ENCODE measurements at places on chromosomes 6 and 20. TPM values are rescaled to one million over a fixed set of nuclear protein-coding genes. Genes with fewer than 3 reads are reported as not detected.

CITED2 gene
- 215 TPM for total RNA-seq

HECA gene
- 22.0 TPM for total RNA-seq

- no peak for DNase-seq
- H3K27ac ChIP-seq = no peak overlapping the region
- no peak overlapping the region for H3K4me3 ChIP-seq
- no peaks in the 10 kb centered on the region for H3K27me3 ChIP-seq
- no peaks in the 10 kb centered on the region for H3K4me1 ChIP-seq
Measured at GRCh38 chr6:40888456-40888990, 150.5 kb downstream of the UNC5CL start.

GRCh38 chr6:112207131-112207530 is 47.2 kb downstream of the LAMA4 start:
- no peak overlapping the region for H3K27ac ChIP-seq
- H3K27me3 ChIP-seq = no peaks in the 10 kb centered on the region
- DNase-seq = no peak
- H3K4me1 ChIP-seq = no peaks in the 10 kb centered on the region
